ENCODE measurements at places on chromosomes 3 and 15.

- no peak for DNase-seq
Observed at GRCh38 chr3:100008081-100008698, 106.1 kb downstream of the FILIP1L start.

DNA sequence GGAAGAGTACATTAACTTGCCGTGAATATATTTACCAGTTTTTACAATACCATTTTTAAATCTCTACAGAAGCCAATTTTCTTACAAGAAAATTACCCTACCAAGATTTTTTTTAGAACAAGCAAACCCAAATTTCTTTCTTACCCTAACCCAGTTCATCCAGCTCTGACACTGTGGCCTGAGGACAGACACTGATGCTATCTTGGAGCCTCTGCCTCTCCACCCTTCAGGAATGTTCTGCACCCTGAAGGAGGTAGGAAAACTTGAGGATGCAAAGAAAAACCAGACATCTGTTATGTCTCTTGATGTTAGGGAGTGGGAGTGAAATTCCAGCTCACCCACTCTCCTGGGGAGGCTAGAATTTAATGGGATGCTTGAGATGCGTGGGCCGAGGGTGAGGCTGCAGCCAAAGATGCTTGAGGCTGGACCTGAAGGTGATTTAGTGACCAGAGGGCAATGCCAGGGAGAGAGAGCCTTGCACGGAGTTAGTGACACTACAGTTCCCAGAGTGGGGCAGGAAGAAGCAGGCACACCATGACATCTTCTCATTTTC, 69.9 kb downstream of the LIPC start:
- no peak for DNase-seq

DNA sequence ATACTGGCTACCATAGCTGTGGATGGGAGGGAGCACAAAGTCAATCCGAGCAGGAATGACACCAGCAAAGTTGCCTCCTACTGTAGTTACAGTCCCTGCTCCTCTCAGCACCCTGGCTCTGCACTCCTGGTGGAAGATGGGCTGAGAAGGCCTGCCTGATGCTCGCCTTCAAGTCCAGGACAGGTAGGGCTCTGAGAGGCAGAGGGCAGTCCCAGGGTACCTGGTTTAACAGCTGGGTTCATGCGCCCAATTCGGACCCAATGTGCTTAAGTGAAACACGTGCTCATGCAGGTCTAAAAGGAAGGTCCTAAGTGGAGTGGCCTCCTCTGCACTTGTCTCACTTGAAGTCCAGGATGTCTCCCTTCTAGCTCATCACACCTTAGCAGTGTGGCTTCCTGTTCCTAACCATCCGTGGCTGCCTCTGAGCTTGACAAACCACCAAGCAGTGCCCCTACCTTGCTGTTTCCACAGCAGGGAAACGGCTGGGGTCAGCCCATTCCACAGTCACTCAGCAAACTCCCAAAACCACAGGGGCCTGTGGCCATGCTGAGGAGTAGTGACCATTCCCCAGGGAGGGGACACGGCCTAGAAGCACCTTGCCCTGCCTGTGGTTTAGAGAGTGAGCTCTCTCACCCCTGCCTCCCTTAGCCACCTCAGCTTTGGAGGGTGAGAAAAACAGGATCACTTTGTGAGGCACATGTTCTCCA, 3.9 kb upstream of the MUSTN1 start:
- no peak for DNase-seq

GRCh38 chr15:69389426-69389825, 24.7 kb upstream of the KIF23 start:
- DNase-seq, result no peak

GRCh38 chr3:69250014-69250413, 127.6 kb upstream of the LMOD3 start:
- DNase-seq, result peak; percentile 32

- no peak for DNase-seq
Observed at GRCh38 chr3:194274424-194275085, 76.6 kb downstream of the CPN2 start.

GRCh38 chr15:27742751-27743477, 356.2 kb downstream of the OCA2 start:
- no peak for DNase-seq

GRCh38 chr3:139339219-139339906, 4.5 kb upstream of the MRPS22 start:
- no peak for DNase-seq

- DNase-seq, result no peak
Observed at GRCh38 chr3:149975919-149976318, 5.2 kb upstream of the PFN2 start.

DNA sequence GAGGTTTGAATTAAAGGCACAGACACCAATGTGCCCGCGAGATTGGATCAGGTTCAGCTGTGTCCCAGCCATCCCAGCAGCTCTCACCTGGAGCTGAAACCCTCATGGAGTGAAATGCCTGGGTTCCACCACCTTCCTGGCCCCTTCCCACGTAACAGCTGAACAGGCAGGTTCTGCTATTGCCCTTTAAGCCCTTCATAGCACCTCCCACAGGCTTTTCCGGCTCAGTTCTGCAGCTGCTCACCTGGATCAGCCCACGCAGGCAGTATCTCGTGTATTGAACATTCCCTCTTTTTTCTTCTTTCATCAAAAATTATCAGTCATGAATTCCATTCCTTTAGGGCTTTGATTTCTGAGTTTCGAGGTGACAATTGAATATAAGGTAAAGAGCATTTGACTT, 129.8 kb downstream of the SLC9A9 start:
- no peak for DNase-seq

DNA sequence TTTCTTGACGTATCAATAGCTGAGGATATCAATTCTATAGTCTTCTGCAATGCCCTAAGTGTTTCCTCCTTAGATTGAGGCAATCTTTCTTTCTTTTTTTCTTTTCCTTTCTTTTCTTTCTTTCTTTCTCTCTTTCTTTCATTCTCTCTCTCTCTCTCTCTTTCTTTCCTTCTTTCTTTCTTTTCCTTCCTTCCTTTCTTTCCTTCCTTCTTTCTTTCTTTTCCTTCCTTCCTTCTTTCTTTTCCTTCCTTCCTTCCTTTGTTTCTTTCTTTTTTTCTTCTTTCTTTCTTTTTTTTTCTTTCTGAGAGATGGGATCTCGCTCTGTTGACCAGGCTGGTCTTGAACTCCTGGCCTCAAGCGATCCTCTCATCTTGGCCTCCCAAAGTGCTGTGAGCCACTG, 10.0 kb upstream of the DNAAF4 start:
- no peak for DNase-seq

DNA sequence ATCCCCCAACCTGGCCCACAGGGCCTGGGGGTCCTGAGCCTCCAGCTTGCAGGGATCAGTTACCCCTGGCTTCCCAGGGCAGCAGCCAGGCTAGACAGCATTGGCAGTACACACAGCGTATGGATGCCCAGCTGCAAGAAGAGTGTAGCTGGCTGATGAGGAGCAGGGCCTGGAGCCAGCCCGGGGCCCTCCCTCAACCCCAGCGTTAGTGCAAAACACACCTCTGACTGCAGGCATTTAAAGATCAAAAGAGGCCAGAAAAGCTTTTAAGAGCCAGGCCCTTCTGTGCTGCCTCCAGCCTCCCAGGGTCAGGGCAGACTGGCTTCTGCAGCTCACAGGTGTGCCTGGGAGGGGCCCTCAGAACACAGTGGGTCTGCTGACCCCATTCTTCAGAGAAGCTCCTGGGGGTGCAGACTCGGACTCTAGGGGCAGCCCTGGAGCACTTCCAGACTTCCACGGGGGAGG, 110.6 kb downstream of the ETFA start:
- DNase-seq, result no peak

- no peak for DNase-seq
Observed at GRCh38 chr3:192570821-192571791, 156.2 kb downstream of the FGF12 start.

DNA sequence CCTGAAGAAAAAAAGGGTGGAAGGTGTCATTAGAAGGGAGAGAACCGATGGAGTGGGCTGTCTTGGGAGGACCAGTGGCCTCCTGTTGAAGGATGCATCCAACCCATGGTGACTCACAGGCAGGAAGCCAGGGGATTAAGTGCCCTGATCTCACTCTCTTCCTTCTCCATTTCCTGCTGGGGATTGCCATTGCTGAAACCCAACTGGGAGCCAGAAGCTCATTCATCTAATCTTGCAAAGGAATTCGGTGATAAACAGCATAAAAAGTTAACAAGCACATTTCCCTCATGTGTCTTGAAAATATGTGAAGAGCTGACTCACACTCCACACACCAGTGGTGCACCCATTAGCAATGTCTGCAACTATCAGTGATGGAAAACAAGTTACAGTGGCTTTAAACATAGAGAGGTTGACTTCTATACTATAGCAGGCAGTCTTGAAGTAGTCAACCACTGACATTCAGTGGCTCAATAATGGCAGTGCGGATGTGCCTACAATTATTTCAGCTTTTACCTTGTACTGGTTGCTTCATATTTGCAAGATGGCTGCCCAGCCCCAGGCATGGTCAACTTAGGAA, 12.8 kb upstream of the CSRNP1 start:
- DNase-seq, result no peak

GRCh38 chr15:85010386-85011159, 28.9 kb downstream of the PDE8A start:
- DNase-seq, result no peak

GRCh38 chr3:11155341-11156025, 1.2 kb downstream of the HRH1 start:
- no peak for DNase-seq

- no peak for DNase-seq
Observed at GRCh38 chr3:133843634-133844033, 38.0 kb downstream of the SRPRB start.

GRCh38 chr15:48573780-48574179, 71.7 kb downstream of the FBN1 start:
- no peak for DNase-seq

GRCh38 chr15:70198441-70199123, 100.9 kb upstream of the TLE3 start:
- no peak for DNase-seq

- DNase-seq, result no peak
Observed at GRCh38 chr3:71754610-71755253, 1.1 kb downstream of the GPR27 start.

DNA sequence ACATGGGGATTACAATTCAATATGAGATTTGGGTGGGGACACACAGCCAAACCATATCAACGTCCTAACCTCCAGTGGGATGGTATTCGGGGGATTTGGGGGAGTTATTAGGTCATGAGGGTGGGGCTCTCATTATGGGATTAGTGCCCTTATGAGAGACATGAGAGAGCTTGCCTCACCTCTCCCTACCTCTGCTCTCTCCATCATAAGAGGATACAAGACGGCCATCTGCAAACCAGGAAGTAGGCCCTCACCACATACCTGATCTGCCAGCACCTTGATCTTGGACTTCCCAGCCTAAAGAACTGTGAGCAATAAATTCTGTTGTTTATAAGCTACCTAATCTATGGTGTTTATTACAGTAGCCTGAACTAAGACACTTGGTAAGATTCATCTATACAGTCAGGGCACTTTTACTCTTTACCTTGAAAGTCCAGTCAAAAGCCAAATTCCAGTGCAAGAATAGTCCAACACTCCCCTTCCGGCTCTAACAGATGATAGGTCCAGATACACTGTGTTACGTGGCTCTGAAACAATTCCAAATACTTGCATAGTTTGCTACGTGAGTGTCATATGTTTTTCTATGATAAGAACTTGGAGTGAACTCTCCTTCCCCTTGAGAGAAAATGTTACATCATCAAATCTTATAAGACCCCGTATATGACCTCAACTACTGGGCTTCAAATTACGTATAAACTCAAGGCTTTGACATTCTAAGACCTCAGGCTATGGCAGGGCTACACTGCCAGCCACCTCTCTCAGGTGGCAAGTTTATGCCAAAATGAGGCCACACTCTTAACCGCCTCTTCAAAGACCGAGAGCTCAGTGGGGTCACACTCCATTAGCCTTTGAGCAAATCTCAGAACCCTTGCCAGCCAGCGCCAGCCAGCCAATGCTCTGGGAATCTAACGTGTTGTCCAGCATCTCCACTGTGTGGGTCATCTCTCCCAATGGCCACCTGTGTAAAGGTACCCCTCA, 129.9 kb downstream of the XXYLT1 start:
- no peak for DNase-seq

GRCh38 chr15:36278219-36278618, 301.2 kb upstream of the CDIN1 start:
- DNase-seq, result no peak

GRCh38 chr15:31732726-31733125, 297.6 kb upstream of the CHRNA7 start:
- DNase-seq, result no peak

- no peak for DNase-seq
Observed at GRCh38 chr3:44012160-44012899, 229.4 kb upstream of the TOPAZ1 start.

GRCh38 chr15:89828281-89829145, 13.9 kb upstream of the ANPEP start:
- DNase-seq, result no peak

- DNase-seq, result no peak
Observed at GRCh38 chr3:52798978-52799476, 4.4 kb downstream of the ITIH3 start.

DNA sequence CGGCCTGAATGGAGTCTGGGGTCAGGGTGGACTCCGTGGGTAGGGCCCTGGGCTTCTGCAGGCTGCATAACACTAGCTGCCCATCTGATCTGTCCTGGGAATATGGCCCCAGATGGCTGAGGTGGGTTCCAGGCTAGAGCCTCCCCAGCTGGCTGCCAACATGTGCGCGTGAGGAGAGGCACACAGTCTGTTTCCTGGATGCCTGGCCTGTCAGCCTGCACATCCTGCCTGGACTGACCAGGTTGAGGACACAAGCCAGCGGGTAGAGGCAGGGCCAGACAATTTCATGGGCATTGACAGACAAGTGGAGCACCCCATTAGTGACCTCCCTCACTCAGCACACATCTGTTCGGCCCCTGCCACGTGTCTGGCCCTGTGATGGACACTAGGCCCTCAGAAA, 29.8 kb upstream of the RPL29 start:
- no peak for DNase-seq

- DNase-seq, result no peak
Observed at GRCh38 chr3:138681463-138682220, 73.1 kb downstream of the FAIM start.

- DNase-seq, result no peak
Observed at GRCh38 chr3:172595664-172596393, 72.6 kb upstream of the TNFSF10 start.

- DNase-seq, result no peak
Observed at GRCh38 chr3:58039601-58040000, 31.4 kb downstream of the FLNB start.

GRCh38 chr3:42001777-42002176, 39.9 kb upstream of the ULK4 start:
- DNase-seq, result no peak

- DNase-seq, result no peak
Observed at GRCh38 chr3:13495351-13495813, 15.3 kb downstream of the HDAC11 start.

- DNase-seq, result no peak
Observed at GRCh38 chr3:71240034-71240433, 343.5 kb downstream of the FOXP1 start.
